T47D (cell line): ENCODE measurements at places on chromosomes 3 and 15.

- peak; percentile 55 for DNase-seq
Measured at GRCh38 chr15:51649659-51650521, 27.3 kb upstream of the DMXL2 start.

DNA sequence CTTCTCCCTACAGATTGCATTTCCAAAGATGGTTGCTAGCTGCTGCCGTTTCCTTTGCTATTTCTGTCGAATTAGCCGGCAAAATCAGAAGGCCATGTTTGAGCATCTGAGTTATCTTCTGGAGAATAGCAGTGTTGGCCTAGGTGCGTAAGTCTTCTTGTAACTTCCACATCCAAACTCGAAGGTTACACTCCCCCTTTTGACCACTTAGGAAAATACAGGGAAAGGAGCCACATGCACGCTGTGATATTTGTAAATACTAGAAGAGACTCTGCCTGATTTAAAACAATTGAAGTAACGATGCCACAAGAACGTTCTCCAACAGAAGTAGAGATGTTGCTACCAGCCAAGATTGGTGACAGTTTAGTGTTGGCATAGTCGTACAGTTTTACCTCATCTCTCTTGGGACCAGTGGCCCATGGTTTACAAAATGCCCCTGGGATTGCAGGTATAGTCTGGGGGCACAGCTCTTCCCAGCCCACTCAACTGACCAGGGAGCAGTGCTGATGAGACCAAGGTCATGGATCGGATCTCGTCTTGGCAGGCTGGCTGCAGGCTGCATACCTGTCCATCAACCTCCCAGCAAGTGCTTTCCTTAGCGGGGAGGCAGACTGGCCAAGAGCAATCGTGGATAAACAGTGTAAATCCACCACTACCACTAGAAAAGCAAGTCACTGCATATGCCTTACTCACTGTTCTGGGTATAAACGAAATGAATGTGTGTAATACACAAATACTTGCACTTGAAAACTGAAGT, 268.4 kb upstream of the CHRM5 start:
- peak; percentile 42 for DNase-seq

- DNase-seq: no peak
Measured at GRCh38 chr15:97156739-97157265, 803.7 kb upstream of the ARRDC4 start.

GRCh38 chr15:75830910-75831805, 12.1 kb upstream of the UBE2Q2 start:
- no peak for DNase-seq

- DNase-seq: no peak
Measured at GRCh38 chr3:99949956-99950670, 132.5 kb downstream of the CMSS1 start.

GRCh38 chr3:130711565-130712324, 34.9 kb downstream of the PIK3R4 start:
- DNase-seq: no peak

- DNase-seq: no peak
Measured at GRCh38 chr3:79001255-79001654, 766.5 kb downstream of the ROBO1 start.

GRCh38 chr3:79767905-79768267, at the start of gene ROBO1:
Gene ROBO1 (minus strand): TSS chr3:79767998.
- DNase-seq: no peak

GRCh38 chr3:61768284-61769037, 207.1 kb downstream of the PTPRG start:
- no peak for DNase-seq

DNA sequence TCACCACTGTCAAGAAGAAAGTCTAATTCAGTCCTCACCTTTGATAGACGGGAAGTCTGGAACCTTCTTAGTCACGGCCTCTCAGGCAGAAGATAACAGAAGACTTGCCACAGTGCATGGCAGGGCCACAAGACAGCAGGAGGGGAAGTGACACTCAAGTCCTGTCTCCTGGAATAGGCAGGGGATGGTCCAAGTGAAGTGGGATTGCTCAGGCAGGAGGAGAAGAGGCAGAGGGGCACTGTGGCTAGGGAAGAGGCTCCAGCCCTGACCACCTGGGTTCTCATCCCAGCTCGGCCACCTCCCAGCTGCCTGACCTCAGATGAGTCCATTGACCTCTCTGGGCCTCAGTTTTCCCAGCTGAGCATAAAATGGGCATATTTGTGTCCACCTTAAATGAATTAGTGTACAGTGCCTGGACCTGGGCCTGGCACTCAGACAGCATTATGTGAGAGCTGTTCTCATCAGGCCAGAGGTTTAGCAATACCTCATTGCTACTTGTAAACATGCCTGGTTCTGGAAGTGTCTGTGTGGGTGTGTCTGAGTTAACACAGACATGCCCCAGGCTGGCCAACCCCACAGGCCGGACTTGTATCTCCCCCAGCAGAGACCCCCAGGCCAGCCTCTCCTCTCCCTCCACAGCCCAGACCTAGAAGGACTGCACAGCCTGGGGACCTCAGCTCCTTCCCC, 11.5 kb upstream of the PCSK6 start:
- no peak for DNase-seq

DNA sequence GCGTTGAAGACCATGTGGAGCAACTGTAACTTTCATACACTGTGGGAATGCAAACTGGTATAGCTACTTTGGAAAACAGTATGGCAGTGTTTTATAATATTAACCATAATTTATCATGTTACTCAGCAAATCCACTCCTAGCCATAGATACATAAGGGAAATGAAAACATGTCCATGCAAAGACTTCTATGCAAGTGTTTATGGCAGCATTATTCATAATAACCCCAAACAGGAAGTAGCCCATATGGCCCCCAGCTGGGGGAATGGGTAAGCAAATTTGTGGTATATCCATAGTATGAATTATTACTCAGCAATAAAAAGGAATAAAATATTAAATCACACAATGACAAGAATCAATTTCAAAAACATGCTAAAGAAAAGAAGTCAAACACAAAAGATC, 23.0 kb upstream of the GATA2 start:
- no peak for DNase-seq

GRCh38 chr3:2356298-2356950, 257.8 kb downstream of the CNTN4 start:
- DNase-seq: no peak

- no peak for DNase-seq
Measured at GRCh38 chr3:10173926-10174435, 9.3 kb downstream of the IRAK2 start.

DNA sequence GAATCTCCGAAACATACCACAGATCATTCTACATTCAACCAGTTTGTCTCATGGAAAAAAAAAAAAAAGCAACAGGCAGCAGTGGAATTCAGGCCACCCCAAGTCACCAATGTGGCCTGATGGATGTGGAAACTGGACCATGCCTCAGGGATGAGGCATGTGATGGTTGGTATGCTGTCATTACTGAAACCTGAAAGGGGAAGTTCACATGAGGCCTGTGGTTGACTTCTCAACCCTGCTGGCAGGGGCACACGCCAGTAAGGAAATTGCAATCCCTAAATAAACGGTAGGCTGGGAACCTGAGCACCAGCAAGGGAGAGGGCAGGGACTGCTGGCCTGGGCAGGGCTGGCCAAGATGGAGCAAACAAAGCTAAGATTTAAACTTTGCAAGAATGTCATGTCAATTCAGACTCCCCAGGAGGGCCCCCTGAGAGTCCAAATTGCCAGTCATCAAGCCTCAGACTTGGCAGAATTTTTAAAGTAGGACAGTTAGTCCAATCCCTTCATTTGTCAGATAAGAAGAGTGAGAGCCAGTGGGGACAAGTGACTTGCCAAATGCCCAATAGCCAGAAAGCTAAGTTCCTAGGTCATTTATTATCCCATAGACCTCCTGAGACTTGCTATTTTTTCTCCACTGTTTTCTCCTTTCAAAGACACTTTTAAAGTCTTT, 310.4 kb downstream of the ERC2 start:
- no peak for DNase-seq

- no peak for DNase-seq
Measured at GRCh38 chr3:179136195-179136594, 12.0 kb upstream of the PIK3CA start.

GRCh38 chr3:39933986-39934693, 124.7 kb downstream of the MYRIP start:
- no peak for DNase-seq

- no peak for DNase-seq
Measured at GRCh38 chr15:28868744-28869345, 16.9 kb upstream of the APBA2 start.

DNA sequence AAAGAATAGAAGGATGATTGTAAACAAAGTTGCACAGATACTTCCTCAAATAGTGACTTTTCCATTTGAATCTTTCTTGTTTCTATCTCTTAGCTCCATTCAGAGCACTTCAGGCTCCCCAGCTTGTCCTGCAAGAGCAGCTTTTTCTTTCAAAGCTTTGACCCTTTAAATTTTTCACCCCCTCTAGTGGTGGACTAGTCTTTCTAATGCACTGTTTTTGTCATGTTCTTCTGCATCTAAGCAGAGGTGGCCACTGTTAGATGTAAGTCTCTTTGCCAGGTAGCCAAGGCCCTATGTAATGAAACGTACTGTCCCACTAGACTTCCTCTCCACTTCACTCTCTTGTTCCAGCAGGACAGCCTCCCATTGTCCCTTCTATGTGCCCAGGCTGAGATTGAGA, 74.0 kb upstream of the MANF start:
- DNase-seq: peak; percentile 41

GRCh38 chr15:93274257-93274656, 185.2 kb upstream of the RGMA start:
- DNase-seq: no peak

- DNase-seq: no peak
Measured at GRCh38 chr3:9739181-9739580, 7.6 kb downstream of the BRPF1 start.

- DNase-seq: no peak
Measured at GRCh38 chr3:55543181-55543614, 56.1 kb upstream of the WNT5A start.

GRCh38 chr3:140341203-140341602, 336.7 kb upstream of the TRIM42 start:
- no peak for DNase-seq

- no peak for DNase-seq
Measured at GRCh38 chr15:32706704-32707103, 11.1 kb upstream of the GREM1 start.

- no peak for DNase-seq
Measured at GRCh38 chr3:52845157-52845556, 10.3 kb upstream of the MUSTN1 start.
